NCI-H1694 (cell line): ENCODE measurements at places on chromosomes 5 and 9.

GRCh38 chr5:137264041-137264440 is 235.1 kb downstream of the SPOCK1 start:
- no peak for DNase-seq

GRCh38 chr5:124576848-124577409 is 169.5 kb downstream of the ZNF608 start:
- no peak for DNase-seq

DNA sequence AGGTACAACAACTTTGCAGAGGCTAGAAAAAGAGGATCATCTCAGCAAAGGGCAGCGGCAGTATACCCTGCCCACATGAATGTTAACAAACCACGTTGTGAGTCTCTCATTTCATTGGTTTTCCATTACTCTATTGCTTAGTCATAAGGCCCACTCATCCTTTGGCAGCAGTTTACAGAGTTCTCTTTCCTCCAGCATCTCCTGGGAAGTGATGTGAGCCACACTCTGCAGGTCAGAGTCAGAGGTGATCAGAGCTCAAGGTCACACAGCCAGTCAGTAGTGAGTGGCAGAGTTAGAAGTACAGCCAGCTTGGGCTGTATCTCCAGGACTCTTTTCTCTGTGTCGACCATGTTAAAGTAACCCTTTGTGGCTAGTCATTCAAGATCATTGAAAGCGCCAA is 599.6 kb upstream of the GRAMD2B start:
- no peak for DNase-seq

GRCh38 chr9:110748251-110748893 is 79.8 kb downstream of the MUSK start:
- no peak for DNase-seq

DNA sequence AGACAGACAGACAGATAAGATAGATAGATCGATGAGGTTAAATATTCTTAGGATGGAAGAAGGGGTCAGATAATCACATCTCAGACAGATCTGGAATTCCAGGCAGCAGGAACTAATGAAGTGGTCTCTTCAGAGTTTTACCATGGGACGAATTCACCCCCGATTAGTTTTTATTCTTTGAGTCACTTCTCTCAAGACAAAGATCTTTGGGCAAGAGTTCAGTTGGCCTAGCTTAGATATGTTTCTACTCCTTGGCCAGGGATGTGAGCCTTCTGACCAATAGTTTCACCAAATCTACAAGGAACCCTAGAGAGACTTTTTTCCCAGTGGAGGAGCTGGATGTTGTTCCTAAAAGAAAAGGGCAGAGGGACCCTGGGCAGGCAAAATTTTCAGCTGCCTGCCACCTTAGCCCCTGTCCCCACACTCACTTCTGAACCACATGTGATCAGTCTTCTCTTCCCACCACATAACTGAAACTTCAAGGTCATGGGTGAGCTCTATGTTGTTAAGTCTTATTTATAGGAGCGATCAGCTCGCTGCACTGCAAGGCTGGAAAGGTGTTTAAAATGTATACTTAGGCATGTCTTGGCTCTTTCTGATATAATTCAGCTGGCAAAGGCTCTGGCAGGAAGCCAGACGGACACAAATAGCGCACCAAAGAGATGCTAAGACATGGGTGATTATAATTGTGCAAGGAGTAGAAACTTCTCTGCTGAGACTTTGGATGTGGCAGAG is 132.9 kb downstream of the PALM2AKAP2 start:
- DNase-seq: no peak

GRCh38 chr5:61084658-61085057 is 77.6 kb downstream of the SMIM15 start:
- DNase-seq: no peak

- no peak for DNase-seq
Measured at GRCh38 chr9:111516061-111516465, 8.9 kb upstream of the ZNF483 start.

GRCh38 chr9:114374936-114375335 is 12.8 kb downstream of the AKNA start:
- DNase-seq: no peak

GRCh38 chr5:10250806-10251276 is 761 bp downstream of the CCT5 start:
- no peak for DNase-seq

- DNase-seq: no peak
Measured at GRCh38 chr5:34005211-34005610, 2.6 kb downstream of the AMACR start.

DNA sequence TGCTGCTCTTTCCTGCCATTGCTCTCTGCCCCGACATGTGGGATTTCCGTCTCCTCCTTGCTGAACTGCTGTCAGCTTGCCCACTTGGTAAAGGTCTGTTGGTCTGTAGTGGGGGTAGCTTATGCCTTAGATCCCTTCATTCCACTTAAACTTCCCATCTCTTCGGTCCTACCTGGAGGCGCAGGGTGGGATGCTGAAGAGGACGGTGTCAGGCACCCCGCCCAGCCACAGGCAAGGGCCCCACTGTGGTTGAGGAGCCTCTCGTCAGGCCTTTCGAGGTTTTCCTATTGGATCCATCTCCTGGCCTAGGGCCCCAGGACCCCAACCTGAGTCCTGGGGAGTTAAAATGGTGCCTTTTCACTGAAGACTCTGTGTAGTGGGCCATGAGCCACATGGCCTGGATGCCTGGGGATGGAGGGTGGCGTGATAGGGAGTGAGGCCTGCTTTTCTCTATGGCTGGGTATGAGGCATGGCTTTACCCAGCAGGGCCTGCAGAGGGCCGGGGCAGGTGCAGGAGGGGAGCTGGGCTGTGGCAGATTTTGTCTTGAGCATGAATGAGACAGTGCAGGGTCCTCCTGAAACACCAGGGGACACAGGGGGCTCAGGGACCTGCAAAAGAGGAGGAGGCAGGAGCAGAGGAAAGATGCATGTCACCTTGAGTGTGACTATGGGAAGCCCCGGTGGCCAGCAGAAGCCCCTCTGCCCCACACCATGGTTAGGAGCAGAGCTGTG is 25.8 kb upstream of the RNF130 start:
- no peak for DNase-seq

DNA sequence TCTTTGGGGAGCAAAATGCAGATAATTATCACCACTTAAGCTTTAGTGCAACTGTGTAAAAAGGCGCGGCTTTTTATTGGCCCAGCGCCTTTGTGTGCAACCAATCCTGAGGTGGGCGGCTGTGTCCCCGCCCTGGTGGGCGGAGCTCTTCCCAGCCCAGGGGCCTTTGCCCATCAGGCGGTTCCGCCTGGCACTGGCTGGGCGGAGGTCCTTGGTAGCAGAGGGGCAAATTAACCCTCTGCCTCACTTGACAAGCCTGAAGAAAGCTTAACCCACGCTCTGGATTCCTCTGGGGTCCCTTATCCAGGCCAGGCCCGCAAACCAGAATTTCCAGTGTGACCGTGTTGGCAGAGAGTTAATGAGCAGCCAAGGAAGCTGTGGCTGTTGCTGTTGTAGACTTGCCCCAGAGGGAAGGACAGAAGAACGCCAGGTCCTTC is 12.8 kb upstream of the NIPAL4 start:
- no peak for DNase-seq
